ENCODE measurements at places on chromosomes 1 and 21.

DNA sequence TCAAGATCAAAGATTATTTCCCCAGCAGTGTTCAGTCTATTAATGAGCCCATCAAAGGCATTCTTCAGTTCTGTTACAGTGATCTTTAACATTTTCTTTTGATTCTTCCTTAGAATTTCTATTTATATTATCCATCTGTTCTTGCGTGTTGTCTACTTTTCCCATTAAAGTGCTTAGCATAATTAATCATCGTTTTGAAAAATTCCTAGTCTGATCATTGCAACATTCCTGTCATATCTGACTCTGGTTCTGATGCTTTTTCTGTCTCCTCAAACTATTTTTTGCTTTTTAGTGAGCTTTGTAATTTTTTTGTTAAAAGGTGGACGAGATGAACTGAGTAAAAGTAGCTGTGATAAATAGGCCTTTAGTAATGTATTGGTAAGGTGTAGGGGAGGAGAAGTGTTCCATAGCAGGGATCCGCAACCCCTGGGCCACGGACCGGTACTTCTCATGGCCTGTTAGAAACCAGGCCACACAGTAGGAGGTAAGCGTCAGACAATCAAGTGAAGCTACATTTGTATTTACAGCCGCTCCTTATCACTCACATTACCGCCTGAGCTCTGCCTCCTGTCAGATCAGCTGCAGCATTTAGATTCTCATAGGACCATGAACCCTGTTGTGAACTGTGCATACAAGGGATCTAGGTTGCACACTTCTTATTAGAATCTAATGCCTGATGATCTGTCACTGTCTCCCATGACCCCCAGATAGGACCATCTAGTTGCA lies 163.3 kb downstream of the PIK3R3 start:
- DNase-seq = no peak

DNA sequence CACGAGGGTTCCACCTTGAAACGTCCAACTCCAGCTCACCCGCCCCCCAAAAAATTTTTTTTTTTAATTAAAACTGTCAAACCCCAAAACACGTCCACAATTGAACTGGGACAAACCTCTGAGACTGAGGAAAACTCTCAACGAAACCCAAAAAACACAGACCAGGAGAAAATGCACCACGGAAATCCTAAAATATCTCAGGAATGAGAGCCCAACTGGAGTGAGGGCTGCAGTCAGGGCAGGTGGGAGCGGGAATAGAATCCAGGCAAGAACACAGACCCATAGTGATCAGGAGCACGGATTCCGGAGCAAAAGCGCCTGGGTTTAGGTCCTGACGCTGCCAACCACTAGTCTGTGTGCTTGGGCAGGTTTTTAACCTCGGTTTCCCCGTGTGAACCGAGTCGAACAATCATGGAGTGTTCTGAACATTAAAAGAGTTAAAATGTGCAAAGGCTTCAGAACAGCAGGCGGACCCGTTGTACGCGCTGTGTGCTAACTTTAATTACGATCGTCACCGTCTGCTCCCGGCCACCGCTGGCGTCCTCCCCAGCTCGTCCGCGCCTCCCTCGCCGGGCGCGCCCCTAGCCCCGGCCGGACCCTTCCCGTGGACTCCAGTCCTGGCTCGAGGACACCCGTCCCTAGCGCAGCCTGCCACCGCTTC lies 624 bp downstream of the ARHGAP29 start:
- DNase-seq = peak; percentile 9

GRCh38 chr1:221268295-221268694 lies 389.1 kb downstream of the HLX start:
- no peak for DNase-seq

GRCh38 chr1:112706505-112707220 lies at the start of gene RHOC:
TSS of gene RHOC (minus strand) at chr1:112707127. CDS start at chr1:112703799, 3,328 bp downstream.
- DNase-seq = peak; percentile 57

- no peak for DNase-seq
These were observed 27.5 kb downstream of the COL6A1 start for GRCh38 chr21:46008893-46009621.

All from stimulated activated CD4-positive, alpha-beta T cell treated with anti-CD3 and anti-CD28 coated beads, Interleukin-2, amount 100 ng/mL, for 24 hours (primary cell).